ENCODE measurements at places on chromosomes 2 and 18. TPM values are rescaled to one million over a fixed set of nuclear protein-coding genes. Genes with fewer than 3 reads are reported as not detected.

Gene LIPG
- total RNA-seq = 32.4 TPM

Gene IL1RL2
- not detected for total RNA-seq

Gene AQP12A
- not detected for total RNA-seq

- H3K4me1 ChIP-seq = peaks cover 21% of the 10 kb centered on the region
- no peak overlapping the region for H3K4me3 ChIP-seq
- no peaks in the 10 kb centered on the region for H3K36me3 ChIP-seq
Measured at GRCh38 chr2:160229591-160229990, 29.5 kb upstream of the ITGB6 start.

DNA sequence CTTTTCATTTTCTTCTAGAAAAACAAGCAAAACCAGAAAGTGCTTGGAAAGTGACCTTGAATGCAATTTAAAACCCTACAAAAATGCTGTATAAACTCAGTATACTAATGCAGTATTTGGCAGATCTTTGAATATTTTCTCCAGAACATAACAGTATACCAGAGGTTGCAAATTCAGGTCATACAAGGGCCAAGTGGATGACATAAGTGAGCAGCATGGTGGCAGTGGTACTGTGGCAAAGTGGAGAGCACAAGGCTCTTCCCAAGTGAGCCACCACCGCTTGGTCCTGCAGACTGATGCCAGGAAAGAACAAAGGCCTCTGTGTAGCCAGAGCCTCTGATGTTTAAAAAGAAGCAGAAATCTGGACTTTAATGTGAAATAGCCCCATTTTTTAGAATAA is 33.1 kb downstream of the METTL4 start:
- H3K4me3 ChIP-seq = no peak overlapping the region
- no peaks in the 10 kb centered on the region for H3K27me3 ChIP-seq
- H3K27ac ChIP-seq = no peak overlapping the region
- peaks cover 14% of the 10 kb centered on the region for H3K4me1 ChIP-seq
- DNase-seq = no peak
- peaks cover 15% of the 10 kb centered on the region for H3K36me3 ChIP-seq

- no peak for DNase-seq
- H3K27me3 ChIP-seq = no peaks in the 10 kb centered on the region
- H3K4me1 ChIP-seq = no peaks in the 10 kb centered on the region
- H3K27ac ChIP-seq = no peak overlapping the region
- no peaks in the 10 kb centered on the region for H3K36me3 ChIP-seq
Measured at GRCh38 chr2:238948765-238949641, 101.1 kb downstream of the TWIST2 start.

DNA sequence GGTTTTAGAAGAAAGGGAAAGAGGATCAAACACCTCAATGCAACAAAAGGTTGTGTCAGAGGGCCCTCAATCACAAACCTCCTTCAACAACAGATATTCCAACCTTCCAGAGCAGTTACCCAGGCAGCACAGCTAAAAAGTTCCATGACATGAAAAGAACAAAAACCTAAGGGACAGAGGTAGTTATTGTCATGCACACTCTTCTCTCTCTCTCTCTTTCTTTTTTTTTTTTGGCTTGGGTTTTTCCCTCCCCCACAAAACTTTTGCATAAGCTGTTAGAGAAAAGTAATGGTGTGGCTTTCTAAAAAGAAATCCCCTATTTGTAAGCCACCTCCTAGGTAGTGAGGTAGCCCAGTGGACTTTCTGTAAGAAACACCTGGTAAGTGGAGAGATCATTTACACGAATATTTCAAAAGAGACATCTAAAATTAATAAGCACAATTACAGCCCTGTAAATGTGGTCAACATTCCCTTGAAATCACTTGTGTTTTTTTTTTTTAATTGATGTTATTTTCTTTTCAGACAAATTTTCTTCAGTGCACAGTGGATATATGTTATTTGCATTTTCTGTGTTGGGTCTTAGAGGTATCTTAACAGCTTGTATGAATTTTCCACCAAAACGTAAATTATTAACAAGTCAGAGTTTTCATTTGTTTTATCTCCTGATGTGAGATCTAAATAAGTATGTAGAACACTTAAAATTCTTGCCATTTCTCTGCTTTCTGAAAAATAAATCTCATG is 48.4 kb downstream of the ZEB2 start:
- H3K36me3 ChIP-seq = no peaks in the 10 kb centered on the region
- peaks cover 36% of the 10 kb centered on the region for H3K4me1 ChIP-seq
- DNase-seq = no peak
- no peaks in the 10 kb centered on the region for H3K27me3 ChIP-seq
- H3K27ac ChIP-seq = peak overlapping the region; percentile 77
- H3K4me3 ChIP-seq = peak overlapping the region; percentile 67

GRCh38 chr2:13676269-13676668 is 956.2 kb upstream of the LRATD1 start:
- no peak for DNase-seq
- H3K27me3 ChIP-seq = peaks cover 3% of the 10 kb centered on the region
- H3K27ac ChIP-seq = no peak overlapping the region
- no peaks in the 10 kb centered on the region for H3K4me1 ChIP-seq
- H3K4me3 ChIP-seq = no peak overlapping the region

GRCh38 chr2:67214585-67215185 is 182.4 kb upstream of the ETAA1 start:
- no peak overlapping the region for H3K4me3 ChIP-seq
- peaks cover 15% of the 10 kb centered on the region for H3K4me1 ChIP-seq
- H3K27ac ChIP-seq = no peak overlapping the region
- DNase-seq = no peak
- H3K36me3 ChIP-seq = no peaks in the 10 kb centered on the region
- no peaks in the 10 kb centered on the region for H3K27me3 ChIP-seq

DNA sequence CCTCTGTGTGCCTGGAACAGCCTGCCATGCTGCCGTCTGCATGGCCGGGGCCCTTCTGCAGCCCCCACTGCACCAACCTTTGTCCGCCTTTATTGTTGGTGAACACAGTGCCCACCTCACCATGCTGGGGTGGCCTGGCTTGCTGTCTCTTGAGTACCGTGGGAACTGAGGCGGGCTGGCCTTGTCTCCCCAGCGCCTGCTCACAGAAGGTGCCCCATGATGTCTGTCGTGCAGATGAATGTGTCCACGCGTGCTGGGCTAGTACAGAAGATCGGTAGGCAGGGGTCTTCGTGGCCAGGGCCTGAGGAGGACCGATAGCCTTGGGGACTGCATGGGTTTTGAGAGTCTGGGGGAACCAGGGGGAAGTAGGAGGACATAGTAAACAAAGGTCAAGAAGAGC is 242.4 kb downstream of the LDLRAD4 start:
- no peak overlapping the region for H3K4me3 ChIP-seq
- H3K4me1 ChIP-seq = peaks cover 6% of the 10 kb centered on the region
- no peaks in the 10 kb centered on the region for H3K36me3 ChIP-seq
- H3K27ac ChIP-seq = no peak overlapping the region
- H3K27me3 ChIP-seq = peaks cover 3% of the 10 kb centered on the region

DNA sequence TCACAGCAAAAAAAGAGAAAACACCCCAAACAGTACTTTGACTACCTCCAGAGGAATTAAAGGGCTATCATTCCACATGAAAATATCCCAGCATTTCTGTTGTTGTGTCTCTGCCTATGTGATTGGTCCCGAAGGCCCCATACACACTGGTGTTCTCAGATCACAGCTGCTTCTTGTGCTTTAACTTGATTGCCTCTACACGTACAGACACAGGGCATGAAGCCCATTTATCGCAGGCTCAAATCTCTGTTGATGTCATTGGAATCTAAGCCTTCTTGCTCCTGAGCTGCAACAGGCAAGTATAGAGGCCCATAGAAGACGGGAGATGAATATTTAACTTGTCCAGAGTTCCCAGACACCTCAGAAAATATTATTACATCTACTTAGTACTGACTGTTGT is 405.2 kb downstream of the NCKAP5 start:
- H3K4me3 ChIP-seq = no peak overlapping the region
- no peaks in the 10 kb centered on the region for H3K4me1 ChIP-seq
- H3K27me3 ChIP-seq = no peaks in the 10 kb centered on the region
- H3K27ac ChIP-seq = no peak overlapping the region

- H3K36me3 ChIP-seq = no peaks in the 10 kb centered on the region
- H3K4me1 ChIP-seq = peaks cover 5% of the 10 kb centered on the region
- DNase-seq = no peak
Measured at GRCh38 chr2:98824256-98825019, 93.5 kb upstream of the MGAT4A start.
